Right renal cortex interstitium (tissue), 3 donors: ENCODE measurements at places on chromosomes 13 and 19. TPM values are rescaled to one million over a fixed set of nuclear protein-coding genes. Genes with fewer than 3 reads are reported as not detected.
A peak's percentile ranks its signal among the peaks of the same experiment; 100 is the strongest.

GRCh38 chr19:16160445-16160942, 12.8 kb downstream of the CIB3 start:
- no peak for DNase-seq

DNA sequence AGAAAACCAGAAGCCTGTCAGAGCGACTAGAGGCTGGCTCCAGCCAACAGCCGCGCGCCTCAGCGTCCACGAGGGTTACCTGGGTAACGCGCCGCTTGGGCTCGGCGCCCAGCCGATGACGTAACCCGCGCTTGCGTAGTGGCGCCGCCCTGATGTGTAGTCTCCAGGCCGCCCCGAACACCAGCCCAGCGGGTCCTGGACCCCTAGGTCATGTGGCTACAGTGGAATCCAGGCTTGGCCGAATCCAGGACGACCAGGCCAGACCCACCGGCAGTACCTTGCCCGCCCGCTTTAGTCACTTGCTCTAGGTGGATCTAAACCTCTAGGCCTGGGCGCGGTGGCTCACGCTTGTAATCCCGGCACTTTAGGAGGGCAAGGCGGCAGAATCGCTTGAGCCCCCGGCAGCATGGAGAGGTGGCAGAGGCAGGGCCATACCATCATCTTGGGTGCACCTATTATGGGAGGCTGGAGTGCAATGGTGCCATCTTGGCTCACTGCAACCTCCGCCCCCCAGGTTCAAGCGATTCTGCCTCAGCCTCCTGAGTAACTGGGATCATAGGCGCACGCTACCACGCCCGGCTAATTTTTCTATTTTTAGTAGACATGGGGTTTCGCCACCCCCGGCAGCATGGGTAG, 7.2 kb upstream of the ZNF606 start:
- DNase-seq, result peak; percentile 75

Gene PLVAP
- 167 TPM for polyA plus RNA-seq

GRCh38 chr19:1441022-1441426, 2.8 kb downstream of the RPS15 start:
- DNase-seq, result no peak
